ENCODE measurements at places on chromosomes 11 and 22. TPM values are rescaled to one million over a fixed set of nuclear protein-coding genes. Genes with fewer than 3 reads are reported as not detected.

- peak; percentile 42 for DNase-seq
Measured at GRCh38 chr11:79160791-79161403, 279.9 kb downstream of the TENM4 start.

The DCHS1 gene
- 8.8 TPM for total RNA-seq

The TCN2 gene
- total RNA-seq, result 6.2 TPM

DNA sequence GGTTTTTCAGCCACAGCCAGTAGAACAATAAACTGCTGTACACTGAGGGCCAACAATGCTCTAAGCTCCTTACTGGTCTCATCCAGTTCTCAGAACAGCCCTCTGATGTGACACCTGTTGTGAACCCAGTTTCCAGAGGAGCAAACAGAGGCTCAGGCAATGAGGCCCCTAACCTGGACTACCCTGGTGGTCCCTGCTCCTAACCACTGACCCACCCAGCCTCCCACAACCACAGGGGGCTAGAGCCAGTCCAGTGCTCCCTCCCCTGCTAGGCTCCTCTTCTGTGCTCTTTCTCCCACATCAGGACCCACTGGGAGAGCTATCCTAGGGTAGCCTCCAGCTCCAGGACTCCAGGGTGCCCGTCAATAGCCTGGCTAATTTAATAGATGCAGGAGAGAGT, 4.1 kb upstream of the SMARCB1 start:
- no peak for DNase-seq

The POGLUT3 gene
- total RNA-seq, result 82.0 TPM

The IGSF22 gene
- total RNA-seq, result not detected

- no peak for DNase-seq
Measured at GRCh38 chr11:27118371-27118770, 77.8 kb downstream of the BBOX1 start.

The SCARF2 gene
- 24.3 TPM for total RNA-seq

The MOB2 gene
- 21.3 TPM for total RNA-seq

DNA sequence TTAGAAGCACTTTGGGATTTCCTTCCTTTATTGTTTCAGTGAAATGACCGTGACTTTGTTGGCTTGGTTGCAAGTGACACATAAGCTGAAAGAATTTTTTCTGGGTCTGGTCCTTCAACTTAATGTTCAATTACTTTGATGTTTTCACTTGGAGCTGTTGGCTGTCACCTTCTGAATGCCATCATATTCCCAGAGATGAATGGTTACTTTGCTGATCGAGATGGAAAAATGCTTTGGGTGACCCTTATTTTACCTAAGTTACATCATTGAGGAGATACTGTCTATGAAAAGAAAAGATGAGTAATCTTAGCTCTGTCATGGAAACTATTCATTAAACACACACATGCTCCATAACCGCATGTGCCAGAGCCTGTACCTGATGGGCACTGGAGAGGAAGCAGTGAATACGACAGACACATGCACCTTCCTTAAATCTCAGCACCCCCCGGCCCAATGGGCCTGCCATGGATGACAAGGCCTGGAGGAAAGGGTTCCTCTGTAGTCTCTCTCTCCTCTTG, 76.9 kb downstream of the TENM4 start:
- DNase-seq, result peak; percentile 33

GRCh38 chr22:25475257-25476022, 89.0 kb upstream of the GRK3 start:
- peak; percentile 34 for DNase-seq

DNA sequence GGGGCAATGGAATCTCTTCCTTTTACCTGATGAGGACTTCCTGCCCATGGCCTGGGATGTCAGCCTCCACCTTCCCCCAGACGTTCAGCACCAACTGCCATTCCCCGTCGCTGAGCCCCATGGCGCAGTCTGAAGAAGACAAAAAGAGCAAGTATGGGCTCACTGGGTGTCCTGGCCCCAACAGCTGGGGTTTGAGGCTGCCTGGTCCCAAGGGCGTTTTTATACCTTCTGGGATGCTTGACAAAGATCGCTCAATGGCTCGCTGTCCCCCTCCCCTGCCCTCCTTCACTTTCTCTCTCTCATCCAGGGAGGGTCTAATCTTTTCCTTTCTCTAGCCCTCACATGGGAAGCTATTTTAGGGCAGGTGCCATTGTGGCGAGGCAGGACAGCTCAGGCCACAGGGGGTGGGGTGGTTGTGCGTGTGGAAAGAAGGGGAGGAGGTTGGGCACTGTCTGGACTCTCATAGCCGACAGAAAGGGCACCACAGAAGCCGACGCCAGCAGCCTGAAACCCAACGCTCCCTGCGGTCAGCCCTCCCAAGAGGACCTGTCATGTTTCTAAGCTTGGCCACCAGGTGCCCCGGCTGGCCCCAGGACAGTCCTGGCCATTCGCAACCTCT, at the start of gene MB:
TSS of gene MB (minus strand) at position 193 of the 619 bp plus-strand sequence. CDS start at position 121, 72 bp downstream.
- DNase-seq, result no peak

GRCh38 chr11:115625502-115625901, 121.3 kb upstream of the CADM1 start:
- DNase-seq, result no peak

DNA sequence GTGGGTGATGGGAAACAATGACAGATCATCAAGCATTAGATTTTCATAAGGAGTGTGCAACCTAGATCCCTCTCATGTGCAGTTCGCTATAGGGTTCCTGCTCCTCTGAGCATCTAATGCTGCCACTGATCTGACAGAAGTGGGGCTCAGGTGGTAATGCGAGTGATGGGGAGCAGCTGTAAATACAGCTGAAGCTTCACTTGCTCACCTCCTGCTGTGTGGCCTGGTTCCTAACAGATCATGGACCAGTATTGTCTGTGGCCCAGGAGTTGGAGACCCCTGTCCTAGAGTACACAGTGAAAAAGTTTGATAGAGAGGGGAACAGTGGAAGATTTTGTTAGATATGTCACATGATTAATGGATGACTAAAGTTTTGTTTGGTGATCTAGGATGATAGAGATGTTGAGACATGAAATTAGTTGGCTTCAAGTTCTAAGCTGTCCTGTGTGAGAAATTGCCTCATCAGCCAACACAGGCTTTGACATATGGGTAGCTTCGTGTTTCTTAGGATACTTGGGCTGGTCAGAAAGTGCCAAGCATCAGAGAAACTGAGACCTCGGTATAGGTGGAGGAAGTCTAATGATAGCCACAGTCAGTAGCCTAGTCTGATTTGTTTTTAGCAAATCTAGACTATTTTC, 47.4 kb downstream of the ARHGEF12 start:
- peak; percentile 17 for DNase-seq

The YPEL1 gene
- 2.4 TPM for total RNA-seq

DNA sequence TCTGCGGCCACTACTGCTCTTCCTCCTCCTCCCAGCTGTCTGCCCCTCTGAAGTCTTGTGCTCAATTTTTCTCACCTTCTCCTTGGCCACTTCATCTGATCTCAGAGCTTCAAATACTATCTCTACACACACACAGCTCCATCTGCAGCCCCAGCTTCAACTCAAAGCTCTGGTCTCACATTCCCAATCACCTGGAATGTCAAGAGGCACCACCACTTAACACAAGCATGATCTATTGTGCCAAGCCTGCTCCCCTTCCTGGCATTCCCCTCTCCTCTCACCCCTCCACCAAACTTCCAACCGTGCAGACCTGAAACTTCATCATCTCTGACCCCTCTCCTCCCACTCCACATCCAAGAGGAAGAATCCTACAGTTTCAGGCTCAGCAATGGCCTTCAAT, 17.5 kb downstream of the NRXN2 start:
- DNase-seq, result no peak

GRCh38 chr11:32466279-32466915, 31.1 kb upstream of the WT1 start:
- peak; percentile 89 for DNase-seq

The FREY1 gene
- total RNA-seq, result not detected

DNA sequence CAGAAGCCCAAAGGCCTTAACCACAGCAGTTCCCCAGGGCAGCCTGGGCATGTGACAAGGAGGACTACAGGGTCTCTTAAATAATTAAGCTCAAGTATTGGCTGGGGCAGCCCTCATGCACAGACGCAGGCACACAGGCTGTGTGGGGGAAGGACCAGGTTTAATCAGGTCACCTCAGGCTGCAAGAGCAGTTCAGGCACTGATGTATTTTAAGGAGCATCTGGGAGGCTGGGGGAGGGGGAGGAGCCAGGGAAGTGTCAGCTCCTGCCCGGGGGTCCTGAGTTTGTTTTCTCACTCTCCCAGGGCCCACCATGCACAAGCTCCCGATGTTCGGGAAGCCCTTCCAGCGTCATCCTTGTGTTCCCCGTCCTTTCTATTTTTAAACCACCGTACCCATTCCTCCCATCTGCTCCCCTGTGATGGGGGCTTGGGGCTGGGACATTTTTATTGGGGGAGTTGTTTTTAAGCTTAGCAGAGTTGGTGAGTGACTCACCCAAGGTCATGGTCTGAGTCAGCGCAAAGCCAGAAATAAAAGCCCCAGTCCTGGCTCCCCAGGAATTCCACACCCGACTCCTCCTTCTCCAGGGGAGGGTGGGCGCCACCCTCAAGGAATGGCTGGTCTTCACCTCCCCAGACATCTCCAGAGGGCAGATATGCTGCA, 2.4 kb downstream of the CSDC2 start:
- DNase-seq, result peak; percentile 89

DNA sequence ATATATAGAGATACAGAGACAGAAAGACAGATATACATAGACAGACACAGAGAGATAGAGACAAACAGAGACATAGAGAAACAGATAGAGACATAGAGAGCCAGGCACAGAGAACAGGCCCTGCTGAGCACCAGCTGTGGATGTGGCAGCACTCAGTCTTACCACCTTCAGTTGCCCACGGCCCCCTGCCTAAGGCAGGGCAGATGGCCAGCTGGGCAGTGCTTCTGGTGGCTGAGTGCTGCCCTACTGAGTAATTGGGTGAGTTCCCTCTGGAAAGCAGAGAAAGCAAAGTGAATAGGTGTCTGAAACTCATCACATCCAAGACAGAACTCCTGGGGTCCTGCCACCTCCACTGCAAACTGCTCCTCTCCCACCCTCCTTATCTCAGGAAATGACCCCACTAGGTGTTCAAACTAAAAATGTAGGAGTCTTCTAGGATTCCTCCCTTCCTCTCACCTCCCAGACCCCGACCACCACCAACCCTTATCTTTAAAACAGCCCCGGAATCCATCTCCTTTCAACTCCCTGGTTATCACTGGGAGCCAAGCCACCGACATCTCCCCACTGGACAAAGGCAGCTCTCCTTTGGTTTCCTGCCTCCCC, 27.2 kb downstream of the SYN3 start:
- DNase-seq, result no peak

GRCh38 chr11:35617687-35618496, at the start of gene FJX1:
Gene FJX1 (plus strand): TSS chr11:35618460. CDS start chr11:35618637, 177 bp downstream.
- DNase-seq, result peak; percentile 91

GRCh38 chr11:99316776-99317520, 296.2 kb downstream of the CNTN5 start:
- peak; percentile 20 for DNase-seq

DNA sequence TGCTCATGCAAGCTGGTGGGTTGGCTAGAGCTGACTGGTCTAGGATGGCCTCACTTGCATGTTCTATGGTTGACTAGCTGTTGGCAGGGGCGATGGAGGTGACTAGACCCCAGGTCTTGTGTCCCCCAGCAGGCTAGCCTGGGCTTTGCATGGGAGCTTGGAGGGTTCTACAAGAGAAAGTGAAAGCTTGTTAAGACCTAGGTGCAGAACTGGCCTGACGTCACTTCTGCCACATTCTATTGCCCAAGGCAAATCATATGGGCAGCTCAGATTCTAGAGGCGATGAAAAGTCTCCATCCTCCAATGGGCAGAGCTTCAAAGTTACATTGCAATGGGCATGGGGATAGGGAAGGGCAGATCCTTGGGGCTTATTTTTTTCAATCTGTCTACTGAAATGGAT, 170.9 kb downstream of the MIAT start:
- peak; percentile 43 for DNase-seq

The IL10RA gene
- total RNA-seq, result 0.07 TPM

DNA sequence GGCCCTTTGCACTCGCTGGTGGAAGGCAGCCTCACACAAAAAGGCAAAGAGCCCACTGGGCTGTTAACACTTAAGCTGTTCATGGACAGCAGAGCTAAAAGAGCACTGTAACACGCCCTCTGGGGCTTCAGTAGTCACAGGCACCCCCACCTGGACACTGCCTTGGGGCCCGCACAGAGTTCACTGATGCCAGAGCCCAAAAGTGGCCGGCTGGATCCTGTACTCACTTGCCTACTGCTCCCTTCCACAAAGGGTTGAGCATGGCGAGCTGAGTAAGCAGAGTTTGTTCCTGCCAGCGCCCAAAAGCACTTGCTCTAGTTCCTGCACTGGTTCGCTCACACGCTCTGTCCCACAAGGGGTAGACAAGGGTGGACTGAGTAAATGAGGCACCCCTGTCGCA, 78.8 kb downstream of the RELT start:
- DNase-seq, result no peak

- peak; percentile 8 for DNase-seq
Measured at GRCh38 chr11:122491509-122491908, 164.0 kb upstream of the UBASH3B start.

GRCh38 chr11:36753960-36754359, 155.9 kb upstream of the RAG2 start:
- DNase-seq, result peak; percentile 5

DNA sequence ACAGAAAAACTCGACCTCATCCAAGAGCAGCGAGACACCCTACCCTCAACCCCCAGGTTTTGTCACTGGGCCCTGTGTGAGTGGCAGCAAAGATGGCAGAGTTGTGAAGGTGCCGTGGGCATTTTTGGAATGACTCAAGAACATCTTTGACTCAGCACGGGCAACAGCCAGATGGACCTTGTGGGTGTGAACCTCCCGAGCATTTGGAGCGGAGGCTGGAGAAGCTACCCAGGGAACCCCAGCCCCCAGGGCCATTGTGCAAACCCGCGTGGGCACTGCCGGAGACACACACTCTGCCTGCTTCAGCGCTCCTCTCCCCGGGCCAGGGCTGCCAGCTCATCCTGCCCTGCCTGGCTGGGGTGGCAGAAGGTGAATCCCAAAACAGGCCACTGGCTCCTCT, 66.1 kb downstream of the PANX1 start:
- DNase-seq, result peak; percentile 80

GRCh38 chr11:57343825-57344224, 5.7 kb downstream of the P2RX3 start:
- DNase-seq, result no peak

The BBOX1 gene
- total RNA-seq, result not detected

- DNase-seq, result no peak
Measured at GRCh38 chr11:35624781-35625180, 6.5 kb downstream of the FJX1 start.

The MS4A12 gene
- total RNA-seq, result 0.27 TPM
